ENCODE measurements at places on chromosomes 11 and 22.

- no peak for DNase-seq
Observed at GRCh38 chr11:91986218-91986617, 238.4 kb upstream of the FAT3 start.

DNA sequence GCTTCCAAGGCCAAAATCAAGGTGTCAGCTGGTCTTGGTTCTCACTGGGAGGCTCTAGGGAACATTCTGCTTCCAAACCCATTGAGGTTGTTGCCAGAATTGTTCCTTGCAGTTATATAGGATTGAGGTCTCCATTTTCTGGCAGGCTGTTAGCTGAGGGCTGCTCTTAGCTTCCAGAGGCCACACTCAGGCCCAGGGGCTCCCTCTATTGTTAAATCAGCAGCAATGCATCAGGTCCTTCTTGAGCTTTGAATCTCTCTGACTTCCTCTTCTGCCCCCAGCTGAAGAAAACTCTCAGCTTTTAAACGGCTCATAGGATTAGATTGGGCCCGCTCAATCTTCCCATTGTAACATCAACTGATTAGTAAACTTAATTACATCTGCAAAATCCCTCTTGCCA is 39.3 kb upstream of the BSX start:
- DNase-seq: peak; percentile 34

- DNase-seq: peak; percentile 57
Observed at GRCh38 chr11:28146123-28146751, 38.0 kb downstream of the METTL15 start.

DNA sequence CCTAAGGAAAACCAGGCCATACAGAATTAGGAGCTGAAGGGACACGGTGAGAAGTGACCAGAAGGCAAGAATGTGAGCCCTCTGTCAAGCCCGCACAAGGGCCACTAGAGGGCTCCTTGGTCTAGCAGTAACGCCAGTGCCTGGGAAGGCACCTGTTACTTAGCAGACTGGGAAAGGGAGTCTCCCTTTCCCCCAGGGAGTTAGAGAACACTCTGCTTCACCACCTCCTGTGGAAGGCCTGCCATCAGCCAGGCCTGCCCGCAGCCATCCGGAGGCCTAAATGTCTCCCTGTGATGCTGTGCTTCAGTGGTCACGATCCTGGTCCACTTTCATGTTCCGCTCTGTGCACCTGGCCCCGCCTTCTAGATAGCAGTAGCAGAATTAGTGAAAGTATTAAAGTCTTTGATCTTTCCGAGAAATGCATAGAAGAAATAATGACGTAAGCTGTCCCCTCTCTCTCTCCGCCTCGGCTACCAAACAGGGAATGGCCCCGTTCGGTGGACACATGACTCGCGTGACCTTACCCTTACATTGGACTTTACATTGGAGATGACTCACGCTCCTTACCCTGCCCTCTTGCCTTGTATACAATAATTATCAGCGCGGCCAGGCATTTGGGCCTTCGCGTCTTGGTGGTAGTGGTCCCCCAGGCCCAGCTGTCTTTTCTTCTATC is 10.7 kb upstream of the GSTP1 start:
- peak; percentile 22 for DNase-seq

- DNase-seq: no peak
Observed at GRCh38 chr11:70108250-70108649, 30.1 kb downstream of the ANO1 start.

DNA sequence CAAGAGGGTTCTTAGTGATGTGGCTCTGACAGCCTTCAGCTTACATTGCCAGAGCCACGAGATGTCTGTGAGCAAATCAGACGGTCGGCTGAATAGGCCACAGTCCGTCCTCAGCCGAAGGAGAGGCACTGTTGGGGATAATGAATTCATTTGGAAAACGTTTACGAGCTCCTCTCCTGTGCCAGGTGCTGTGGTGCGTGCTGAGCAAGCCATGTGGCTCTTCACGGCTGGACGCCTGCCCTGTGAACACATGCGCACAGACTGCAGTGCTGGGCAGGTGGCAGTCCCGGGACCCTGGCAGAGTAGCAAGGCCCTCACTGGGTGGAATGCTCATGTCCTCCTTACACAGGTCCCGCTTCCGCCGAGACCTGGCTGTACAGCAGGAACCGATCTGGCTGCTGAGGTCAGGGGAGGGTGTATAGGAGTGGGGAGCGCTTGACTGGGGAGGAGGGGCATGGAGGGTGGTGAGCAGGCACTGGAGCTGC is 6.8 kb downstream of the TBC1D22A start:
- DNase-seq: no peak

GRCh38 chr11:16091862-16092261 is 264.5 kb downstream of the SOX6 start:
- no peak for DNase-seq

DNA sequence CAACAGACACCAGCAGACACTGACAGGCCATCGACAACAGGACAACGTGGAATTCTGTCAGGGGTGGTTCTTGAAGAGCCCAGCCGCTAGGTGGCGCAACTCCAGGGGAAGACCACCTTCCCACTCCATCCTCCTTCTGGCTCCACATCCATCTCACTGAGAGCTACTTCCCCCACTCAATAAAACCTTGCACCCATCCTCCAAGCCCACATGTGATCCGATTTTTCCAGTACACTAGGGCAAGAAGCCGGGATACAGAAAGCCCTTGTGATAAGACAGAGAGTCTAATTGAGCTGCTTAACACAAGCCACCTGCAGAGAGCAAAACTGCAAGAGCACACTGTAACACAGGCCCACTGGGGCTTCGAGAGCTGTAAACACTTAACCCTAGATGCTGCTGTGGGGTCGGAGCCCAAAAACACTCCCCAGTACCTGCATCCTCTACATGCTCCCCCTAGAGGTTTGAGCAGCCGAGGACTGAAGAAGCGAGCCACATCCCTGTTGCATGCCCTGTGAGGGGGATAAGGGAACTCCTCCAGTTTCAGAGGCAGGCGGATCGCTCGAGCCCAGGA is 11.5 kb upstream of the RAB39A start:
- DNase-seq: no peak

DNA sequence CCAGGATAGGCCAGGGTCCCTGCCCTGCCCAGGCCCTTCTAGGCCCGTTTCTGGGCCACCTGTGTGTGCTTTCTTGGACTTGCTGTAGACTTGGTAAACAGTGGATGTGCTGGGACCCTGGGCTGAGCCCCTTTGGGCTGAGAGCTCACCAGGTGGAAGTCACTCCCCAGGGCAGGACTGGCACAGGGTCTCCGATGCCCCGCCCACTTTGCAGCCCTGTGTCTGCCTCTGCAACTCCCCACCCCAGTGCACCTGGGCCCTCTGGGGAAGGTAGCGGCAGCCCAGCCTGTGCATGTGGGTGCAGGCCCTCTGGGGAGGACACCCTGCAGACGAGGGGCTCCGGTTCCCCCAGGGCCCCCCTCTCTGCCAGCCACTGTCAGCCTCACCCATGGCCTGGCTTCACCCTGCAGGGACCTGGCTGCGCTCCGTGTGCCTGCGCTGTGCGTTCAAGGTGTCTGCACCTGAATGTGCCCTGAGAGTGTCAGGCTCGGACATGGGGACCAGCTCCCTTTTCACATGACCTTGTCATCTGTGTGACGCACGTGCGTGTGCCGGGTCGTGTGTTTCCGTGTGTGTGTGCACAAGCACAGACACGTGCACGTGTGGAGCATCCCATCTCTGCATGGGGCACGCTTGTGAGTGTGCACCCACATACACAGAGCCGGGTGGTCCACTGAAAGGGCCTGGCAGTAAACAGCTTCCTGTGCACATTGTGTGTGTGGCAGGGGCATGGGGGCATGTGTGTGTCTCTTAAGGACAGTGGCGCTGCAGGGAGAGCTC is 118.5 kb downstream of the KCNQ1OT1 start:
- no peak for DNase-seq

DNA sequence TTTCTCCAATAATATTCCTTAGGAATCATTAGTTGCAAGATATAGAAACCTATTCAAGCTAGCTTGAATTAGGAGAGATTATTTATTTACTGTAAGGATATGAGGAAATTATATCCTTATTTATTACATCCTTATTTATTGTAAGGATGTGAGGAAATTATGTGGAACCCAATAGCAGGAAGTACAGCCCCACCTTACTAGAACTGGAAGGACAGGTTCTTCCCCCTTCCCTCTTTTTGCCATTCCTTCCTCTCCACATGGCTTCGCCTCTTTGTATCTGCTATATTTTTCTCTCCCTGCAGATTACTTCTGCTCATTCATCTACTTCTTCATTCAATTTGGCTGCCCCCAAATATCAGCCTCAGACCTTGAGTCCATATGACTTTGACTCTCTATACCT is 49.5 kb upstream of the B3GNT6 start:
- no peak for DNase-seq

- DNase-seq: no peak
Observed at GRCh38 chr11:131254254-131254653, 116.2 kb upstream of the NTM start.

DNA sequence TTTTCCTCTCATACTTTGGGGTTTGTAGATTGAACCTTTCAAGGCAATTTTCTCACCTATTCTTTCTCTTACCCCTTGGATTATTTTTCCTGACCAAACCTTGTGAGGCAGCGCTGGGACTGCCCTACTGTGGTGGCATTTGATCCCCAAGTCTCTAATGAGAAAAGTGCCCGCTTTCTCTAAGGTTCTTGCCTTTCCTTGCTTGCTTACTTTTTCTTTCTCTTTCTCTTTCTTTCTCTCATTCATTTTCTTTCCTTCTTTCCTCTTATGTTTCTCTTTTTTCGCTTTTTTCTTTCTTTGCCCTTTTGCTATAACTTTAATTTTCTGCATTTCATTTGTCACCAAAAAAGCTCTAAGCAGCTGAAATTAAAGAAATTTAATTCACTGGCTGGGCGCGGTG is 40.7 kb upstream of the ADSL start:
- DNase-seq: no peak

DNA sequence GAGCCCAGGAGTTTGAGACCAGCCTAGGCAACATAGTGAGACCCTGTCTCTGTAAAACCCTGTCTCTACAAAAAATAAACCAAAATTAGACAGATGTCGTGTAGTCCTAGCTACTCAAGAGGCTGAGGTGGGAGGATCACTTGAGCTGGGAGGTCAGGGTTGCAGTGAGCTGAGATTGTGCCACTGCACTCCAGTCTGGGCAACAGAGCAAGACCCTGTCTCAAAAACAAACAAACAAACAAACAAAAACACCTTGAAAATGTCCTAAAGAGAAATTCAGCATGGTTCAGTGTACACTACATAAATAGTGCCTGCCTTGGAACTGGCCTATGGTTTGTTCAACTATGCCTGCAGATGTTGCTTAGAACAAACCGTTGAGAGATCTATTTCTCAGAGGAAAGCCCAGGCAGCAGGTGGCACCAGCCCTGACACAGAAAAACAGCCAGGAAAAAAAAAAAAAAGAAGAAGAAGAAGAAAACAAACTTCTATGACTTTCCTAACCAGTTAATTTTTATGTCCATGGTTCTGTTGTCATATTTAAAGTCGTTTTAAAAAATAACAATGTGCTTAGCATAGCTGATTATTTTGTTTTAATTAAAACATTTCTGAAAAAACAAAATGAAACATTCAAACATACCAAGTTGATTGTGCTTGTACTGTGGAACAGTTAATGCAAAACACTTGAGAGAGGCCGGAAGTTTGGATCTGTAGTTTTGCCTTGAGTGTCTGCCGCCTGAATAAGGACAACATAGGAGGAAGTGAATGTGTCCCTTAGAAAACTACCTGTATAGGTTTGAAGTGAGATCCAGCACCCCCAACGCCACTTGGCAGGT is 5.4 kb downstream of the KREMEN1 start:
- DNase-seq: no peak

DNA sequence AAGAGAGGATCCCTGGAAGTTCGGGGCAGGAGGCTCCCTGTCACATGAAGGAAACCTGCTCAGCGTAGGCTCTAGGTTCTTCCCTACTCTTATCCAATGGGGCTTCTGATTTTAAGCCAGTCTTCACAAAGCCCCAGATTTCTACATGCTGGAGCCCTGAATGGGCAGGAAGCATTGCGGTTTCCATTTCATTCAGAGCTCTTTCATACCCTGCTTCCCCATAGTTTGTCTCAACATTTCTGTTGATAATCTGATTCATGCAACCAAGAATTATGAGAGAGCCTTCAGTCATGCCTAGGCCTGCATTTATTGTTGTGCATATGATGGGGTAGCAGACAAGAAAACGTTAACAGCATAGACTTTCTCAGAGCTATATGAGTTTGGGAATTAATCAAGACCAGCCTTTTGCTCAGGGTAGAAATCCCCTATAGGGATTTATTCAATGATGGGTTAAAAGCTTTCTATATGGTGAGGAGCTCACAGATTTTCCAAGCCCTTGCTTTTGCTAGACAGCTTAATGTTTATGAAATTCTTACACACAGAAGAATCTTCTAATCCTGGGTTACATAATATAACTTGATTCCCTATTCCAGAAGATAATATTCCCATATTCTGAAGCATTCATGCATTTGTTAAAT is 15.9 kb downstream of the OR51B4 start:
- DNase-seq: no peak

DNA sequence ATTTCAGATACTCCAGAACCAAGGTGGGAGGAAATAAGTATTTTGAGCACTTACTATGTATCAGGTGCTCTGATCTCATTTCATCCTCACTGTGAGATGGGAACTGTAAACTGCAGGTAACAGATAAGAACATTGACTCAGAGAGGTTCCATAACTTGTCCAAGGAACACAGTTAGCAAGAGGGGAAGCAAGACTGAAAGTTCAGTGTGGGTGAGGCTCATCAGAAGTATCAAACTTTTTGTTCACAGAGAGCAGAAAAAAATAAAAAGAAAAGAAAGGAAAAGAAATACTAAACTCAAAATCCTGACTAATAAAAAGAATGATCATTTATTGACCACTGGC is 37.1 kb downstream of the RAB30 start:
- no peak for DNase-seq

DNA sequence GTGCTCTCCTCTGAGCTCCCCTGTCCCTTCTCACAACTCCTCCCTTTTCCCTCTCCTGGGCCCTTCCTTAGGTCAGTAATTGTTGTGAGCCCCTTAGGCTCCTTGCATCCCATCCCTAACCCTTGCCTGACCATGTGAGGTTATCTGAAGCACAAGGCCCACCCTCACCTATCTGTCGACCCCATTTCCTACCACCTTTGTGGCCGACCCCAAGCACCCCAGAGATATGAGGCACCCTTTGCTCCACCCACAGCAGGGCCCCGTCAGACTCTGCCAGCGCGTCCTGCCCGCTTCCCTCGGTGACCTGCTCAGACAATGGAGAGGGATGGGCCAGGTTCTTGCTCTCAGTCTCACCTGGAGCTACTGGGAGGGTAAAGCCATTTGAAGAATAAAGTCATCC is 1.3 kb downstream of the GNG3 start:
- no peak for DNase-seq
